ENCODE measurements at places on chromosomes 16 and 17. TPM values are rescaled to one million over a fixed set of nuclear protein-coding genes. Genes with fewer than 3 reads are reported as not detected.

The AKTIP gene
- total RNA-seq, result 6.2 TPM

The ABCA10 gene
- total RNA-seq, result 0.27 TPM

GRCh38 chr17:75783803-75784472, 668 bp upstream of the UNK start:
- DNase-seq, result no peak

DNA sequence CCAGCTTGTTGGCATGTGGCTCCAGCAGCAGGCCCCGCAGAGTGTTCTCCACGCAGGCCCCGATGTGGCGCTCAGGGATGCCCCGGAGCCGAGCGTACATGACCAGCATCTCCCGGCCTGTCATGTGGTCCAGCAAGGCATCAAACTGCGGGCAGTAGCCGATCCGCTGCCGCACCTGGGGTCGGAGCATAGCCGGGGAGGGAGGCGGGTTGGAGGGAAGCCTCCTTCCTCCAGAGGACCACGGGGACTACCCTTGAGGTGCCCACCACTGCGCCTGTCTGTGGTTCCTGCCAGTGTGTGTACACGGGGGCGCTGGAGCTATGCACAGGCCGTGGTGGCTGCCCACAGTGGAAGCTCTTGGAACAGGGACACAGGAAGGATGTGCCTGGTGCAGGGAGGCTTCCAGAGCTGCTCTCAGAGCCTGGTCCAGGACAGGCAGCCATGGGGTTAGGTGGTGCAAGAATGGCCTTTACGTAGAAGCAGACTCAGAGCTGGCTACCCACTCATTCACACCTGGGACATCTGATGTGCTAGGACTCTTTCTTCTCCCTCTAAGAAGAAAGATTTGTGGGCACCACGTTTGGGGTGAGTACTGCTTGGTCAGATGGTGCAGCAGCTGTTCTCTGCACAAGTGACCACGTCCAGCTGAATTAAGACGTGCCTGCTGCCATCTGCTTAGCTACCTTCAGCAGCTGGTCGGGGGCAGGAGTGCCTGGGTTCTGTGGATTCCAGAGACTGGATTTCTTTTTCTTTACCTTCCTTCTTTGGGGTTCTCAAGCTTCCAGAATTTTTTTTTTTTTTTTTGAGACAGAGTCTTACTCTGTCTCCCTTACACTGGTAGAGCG, 11.3 kb upstream of the RNPS1 start:
- DNase-seq, result no peak

DNA sequence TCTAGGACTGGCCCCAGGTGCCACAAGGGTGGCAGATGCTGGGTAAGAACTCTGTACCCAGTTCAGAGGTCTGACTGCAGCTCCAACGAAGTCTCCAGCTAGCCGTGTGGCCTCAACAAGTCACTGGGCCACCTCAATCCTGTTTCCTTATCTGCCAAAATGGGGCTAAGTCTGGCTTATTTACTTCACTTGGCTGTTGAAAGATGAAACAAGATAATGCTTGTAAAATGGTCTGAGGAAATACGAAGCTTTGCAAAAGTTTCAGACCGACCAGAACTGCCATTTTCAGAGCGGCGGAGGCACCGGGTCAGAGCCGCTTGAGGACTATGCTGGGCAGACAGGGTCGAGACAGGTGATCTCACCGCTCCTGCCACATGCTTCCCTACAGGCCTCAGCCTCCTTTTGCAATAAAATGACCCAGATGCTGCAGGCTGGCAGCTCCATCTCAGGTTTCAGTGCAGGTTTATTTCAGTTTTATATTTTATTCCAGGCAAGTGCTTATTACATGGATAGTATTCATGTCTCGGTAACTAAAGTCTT, 17.2 kb downstream of the MNT start:
- DNase-seq, result no peak

DNA sequence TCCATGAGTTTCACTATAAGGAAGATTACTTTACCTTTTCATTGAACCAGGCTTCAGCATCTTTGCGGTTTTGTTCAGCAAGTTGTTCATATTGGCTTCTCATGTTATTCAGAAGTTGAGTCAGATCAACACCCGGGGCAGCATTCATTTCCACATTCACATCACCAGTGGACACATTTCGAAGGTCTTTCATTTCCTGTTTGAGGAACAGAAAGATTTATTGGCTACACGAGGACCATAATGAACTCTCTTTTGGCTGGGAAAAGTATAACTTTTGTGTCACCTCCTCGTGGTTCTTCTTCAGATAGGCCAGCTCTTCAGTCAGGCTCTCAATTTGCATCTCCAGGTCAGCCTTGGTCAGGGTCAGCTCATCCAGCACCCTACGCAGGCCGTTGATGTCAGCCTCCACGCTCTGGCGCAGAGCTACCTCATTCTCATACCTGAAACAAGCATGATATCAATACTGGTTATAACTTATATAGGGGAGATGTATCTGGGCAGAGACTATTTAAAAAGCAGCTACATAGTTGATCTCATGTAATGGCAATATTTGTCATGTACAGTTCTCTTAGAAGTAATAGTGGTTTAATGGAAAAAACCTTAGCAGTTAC, 2.1 kb downstream of the KRT10 start:
- no peak for DNase-seq

DNA sequence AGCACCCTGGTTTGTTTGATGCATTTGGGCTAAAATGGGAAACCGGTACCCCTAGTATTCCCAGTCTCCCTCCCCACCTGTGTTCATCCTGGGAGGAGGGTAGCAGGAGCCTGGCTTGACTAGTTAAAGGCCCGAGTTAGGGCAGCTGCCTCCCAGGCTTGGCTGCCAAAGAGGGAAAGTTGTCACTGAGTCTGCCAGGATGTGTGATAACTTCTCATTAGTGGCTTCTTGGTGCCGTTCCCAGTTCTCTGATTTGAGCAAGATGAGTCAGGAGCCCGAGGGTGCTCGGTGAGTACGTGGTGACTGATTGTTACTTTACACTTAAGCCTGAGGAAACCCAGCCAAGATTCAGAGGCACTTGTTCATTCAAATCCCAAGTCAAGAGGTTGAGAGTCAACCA, 2.5 kb downstream of the KRT32 start:
- DNase-seq, result no peak

DNA sequence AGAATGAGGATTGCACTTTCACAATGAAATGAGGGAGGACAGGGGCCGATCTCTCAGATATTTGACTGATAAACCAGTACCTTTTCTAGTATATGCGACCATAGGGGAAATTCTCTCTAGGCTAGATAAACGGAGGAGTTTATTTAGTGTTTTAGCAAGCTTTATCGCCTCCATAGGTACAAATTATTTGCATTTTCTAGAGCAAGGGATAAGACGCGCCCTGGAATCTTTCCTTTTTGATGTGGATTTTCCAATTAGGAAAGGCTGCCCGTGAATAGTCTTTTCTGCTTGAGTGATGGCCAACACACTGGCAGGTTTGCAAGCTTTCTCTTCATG, 351 bp upstream of the GDPD1 start:
- no peak for DNase-seq

GRCh38 chr16:80380514-80380913, 160.3 kb upstream of the DYNLRB2 start:
- no peak for DNase-seq

- DNase-seq, result no peak
Observed at GRCh38 chr16:54424043-54424451, 137.5 kb upstream of the IRX3 start.
